ENCODE measurements at places on chromosomes 7 and 10. TPM values are rescaled to one million over a fixed set of nuclear protein-coding genes. Genes with fewer than 3 reads are reported as not detected.

Gene CPED1
- total RNA-seq: 117 TPM

Gene H2BK1
- not detected for total RNA-seq

Gene FAM180A
- 24.9 TPM for total RNA-seq

Gene RNLS
- 10.2 TPM for total RNA-seq

Gene STEAP4
- total RNA-seq: under 0.01 TPM

Gene CALD1
- 609 TPM for total RNA-seq

Gene MINDY4
- 6.7 TPM for total RNA-seq

Gene ZNF117
- total RNA-seq: 3.9 TPM

Measured in uterine smooth muscle cell (primary cell).